ENCODE measurements at places on chromosomes 11 and 22. TPM values are rescaled to one million over a fixed set of nuclear protein-coding genes. Genes with fewer than 3 reads are reported as not detected.

PATE1 gene
- total RNA-seq = not detected

DDIAS gene
- 1.8 TPM for total RNA-seq

MAPK8IP1 gene
- 263 TPM for total RNA-seq

CD248 gene
- total RNA-seq = 51.3 TPM

TMEM109 gene
- 173 TPM for total RNA-seq

TMEM45B gene
- total RNA-seq = not detected

INSC gene
- total RNA-seq = 5.1 TPM

CDC42EP1 gene
- total RNA-seq = 33.1 TPM

KCTD14 gene
- 3.5 TPM for total RNA-seq

GGTLC2 gene
- not detected for total RNA-seq

TMPRSS4 gene
- total RNA-seq = not detected

ZPR1 gene
- 28.5 TPM for total RNA-seq

CD3E gene
- 3.6 TPM for total RNA-seq

EXPH5 gene
- total RNA-seq = 4.2 TPM

GTF2H1 gene
- total RNA-seq = 38.7 TPM

SYT9 gene
- not detected for total RNA-seq

MAP6 gene
- total RNA-seq = 12.0 TPM

SLC5A1 gene
- total RNA-seq = not detected

OLFML1 gene
- 1.2 TPM for total RNA-seq

SLC25A17 gene
- 21.9 TPM for total RNA-seq

C22orf31 gene
- not detected for total RNA-seq

CACNA1I gene
- 0.44 TPM for total RNA-seq

OR8D1 gene
- not detected for total RNA-seq

ZFP91 gene
- total RNA-seq = 47.7 TPM

SMCO4 gene
- 3.7 TPM for total RNA-seq

TREH gene
- total RNA-seq = not detected

NOX4 gene
- total RNA-seq = 53.6 TPM

DRD4 gene
- total RNA-seq = 0.90 TPM

C11orf86 gene
- total RNA-seq = not detected

OR52E1 gene
- not detected for total RNA-seq

EMSY gene
- total RNA-seq = 41.2 TPM

GAL3ST1 gene
- 19.9 TPM for total RNA-seq

PRR5L gene
- 8.8 TPM for total RNA-seq

DUSP8 gene
- 1.9 TPM for total RNA-seq

APOA4 gene
- total RNA-seq = not detected

OR2AT4 gene
- total RNA-seq = 0.87 TPM

TMEM121B gene
- 1.2 TPM for total RNA-seq

SH3BP1 gene
- total RNA-seq = 18.6 TPM

All from tibial nerve (tissue), 4 donors.